ENCODE measurements at places on chromosomes 1 and 21.

DNA sequence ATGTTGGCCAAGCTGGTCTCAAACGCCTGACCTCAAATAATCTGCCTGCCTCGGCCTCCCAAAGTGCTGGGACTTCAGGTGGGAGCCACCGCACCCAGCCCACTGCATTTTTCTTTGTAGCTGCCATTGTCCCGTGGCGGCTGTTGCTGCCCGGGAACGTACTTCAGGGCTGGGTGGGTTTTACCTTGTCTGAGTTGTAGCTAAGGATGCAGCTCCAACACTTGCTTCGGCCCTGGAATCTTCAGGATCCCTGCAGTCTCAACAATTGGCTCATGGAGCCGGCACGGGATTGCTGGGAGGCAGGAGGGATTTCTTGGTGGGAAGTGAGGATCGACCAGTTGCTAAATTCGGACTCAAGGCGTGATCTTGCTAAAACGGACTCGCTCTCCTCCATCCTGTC is 10.7 kb downstream of the TNFRSF8 start:
- no peak for DNase-seq

DNA sequence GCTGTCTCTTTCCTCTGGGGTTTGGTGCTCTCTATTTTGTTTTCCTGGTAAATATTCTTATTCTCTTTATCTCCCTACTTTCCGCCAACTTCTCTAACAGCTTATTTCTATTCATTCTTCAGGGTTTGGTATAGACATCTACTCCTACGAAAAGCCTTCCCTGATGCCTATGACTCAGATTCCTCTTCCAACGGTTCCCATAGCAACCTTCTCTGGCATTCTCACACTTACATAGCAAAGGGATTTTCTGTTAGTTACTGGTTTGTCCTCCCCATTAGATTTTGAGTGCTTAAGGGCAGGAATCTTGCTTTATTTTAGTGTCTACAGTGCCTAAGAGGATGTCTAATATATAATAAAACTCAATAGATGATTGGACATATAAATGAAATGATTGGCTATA is 407.6 kb upstream of the DEPDC1 start:
- DNase-seq: no peak

GRCh38 chr1:67464746-67465145 is 34.5 kb upstream of the SERBP1 start:
- no peak for DNase-seq

- no peak for DNase-seq
Measured at GRCh38 chr1:25030012-25030411, 99.9 kb upstream of the RUNX3 start.

- DNase-seq: peak; percentile 83
Measured at GRCh38 chr1:181104790-181105133, 16.3 kb downstream of the IER5 start.

DNA sequence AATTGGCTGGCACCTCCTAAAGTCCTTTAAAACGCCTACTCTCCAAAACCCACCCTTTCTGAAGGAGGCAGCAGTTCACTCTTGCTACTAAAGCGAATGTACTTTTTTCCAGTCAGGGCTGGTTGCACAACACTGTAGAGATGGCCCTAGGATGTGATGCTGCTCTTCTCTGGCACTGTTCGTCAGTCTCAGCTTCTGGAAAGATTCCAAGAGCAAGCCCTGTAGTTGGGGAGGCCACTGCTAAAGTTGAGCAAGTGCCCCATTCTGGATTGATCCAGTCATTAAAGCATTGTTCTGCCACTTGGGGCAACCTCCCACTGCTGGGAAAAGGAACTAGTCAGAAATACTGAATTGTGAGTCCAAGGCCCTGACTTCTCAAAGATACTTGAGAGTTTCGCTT is 28.5 kb upstream of the KCNQ4 start:
- DNase-seq: no peak

DNA sequence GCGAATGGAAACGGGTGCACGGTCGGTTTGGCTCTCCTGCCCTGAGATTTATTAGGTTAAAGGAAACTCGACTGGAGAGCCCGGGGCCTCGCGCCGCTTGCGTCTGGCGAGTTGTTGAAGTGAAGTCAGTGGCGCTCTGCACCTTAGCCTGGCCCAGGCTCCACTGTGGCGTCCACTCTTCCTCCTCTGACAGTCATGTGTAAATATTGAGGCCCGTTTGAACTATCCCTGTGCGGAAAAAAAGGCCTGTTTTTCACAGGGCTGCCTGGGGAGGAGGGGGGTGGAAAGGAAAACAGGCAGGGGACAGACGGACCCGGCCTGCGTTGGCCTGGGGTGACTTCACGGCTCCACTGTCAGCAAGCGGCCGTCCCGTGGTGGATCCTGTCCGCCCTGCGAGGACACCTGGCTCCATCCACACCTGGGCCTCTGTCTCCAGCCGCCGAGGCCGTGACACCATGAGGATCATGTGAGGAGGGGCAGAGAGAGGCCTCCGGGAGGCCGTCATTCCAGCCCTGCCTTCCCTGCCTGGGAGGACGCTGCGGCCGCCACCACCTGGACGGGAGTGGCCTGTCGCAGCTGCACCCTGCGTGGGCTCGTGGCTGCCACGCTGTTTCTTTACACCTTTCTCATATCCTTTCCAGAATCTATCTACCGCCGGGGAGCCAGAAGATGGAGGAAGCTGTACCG is 59.8 kb downstream of the FAAP20 start:
- DNase-seq: peak; percentile 74

- DNase-seq: no peak
Measured at GRCh38 chr1:82578086-82578726, 777.5 kb downstream of the ADGRL2 start.

- no peak for DNase-seq
Measured at GRCh38 chr1:236663934-236664333, 22.4 kb upstream of the ACTN2 start.

GRCh38 chr1:3061566-3061965 is 7.4 kb upstream of the PRDM16 start:
- peak; percentile 52 for DNase-seq

- no peak for DNase-seq
Measured at GRCh38 chr1:47991187-47991586, 6.0 kb downstream of the TRABD2B start.

DNA sequence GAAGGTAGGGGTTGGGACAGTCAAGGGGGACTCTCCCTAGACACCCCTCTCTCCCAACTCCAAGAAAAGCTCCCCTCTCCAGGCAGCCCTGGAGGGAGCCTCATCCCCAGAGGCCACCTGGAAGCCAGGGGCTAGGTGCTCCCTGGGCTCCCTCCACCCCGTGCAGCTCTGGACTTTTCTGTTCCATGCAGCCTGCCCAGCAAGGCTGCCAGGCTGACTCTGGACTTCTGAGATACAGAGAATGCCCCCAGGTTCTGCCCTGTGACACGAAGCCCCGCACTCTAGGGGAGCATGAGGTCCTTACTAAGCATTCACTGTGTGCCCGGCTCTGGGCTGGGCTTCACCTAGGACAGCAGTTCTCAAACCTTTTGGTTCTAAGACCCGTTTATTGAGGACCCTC is 10.2 kb downstream of the SYT2 start:
- no peak for DNase-seq

- DNase-seq: no peak
Measured at GRCh38 chr1:107919953-107920352, 45.0 kb downstream of the VAV3 start.

DNA sequence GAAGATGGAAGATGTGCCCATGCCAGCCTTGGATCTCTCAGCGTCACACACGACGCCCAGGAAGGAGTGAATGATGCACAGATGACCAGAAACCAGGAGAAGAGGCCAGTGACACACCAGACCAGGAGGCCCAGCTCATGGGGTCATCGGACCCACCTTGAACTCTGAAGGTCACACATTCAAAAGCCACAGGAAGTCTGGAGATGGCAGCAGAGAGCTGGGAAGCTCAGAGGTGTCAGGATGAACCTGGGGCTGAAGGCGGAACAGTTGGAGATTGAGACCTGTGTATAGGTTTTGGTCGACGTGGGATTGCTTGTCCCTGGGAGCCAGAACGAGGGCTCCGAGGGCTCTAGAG is 43.6 kb downstream of the SLC19A1 start:
- no peak for DNase-seq

Measured in suprapubic skin (tissue), 4 donors.